ENCODE measurements at places on chromosomes 3 and 15.

- DNase-seq: no peak
Observed at GRCh38 chr15:99440551-99441443, 125.0 kb upstream of the MEF2A start.

DNA sequence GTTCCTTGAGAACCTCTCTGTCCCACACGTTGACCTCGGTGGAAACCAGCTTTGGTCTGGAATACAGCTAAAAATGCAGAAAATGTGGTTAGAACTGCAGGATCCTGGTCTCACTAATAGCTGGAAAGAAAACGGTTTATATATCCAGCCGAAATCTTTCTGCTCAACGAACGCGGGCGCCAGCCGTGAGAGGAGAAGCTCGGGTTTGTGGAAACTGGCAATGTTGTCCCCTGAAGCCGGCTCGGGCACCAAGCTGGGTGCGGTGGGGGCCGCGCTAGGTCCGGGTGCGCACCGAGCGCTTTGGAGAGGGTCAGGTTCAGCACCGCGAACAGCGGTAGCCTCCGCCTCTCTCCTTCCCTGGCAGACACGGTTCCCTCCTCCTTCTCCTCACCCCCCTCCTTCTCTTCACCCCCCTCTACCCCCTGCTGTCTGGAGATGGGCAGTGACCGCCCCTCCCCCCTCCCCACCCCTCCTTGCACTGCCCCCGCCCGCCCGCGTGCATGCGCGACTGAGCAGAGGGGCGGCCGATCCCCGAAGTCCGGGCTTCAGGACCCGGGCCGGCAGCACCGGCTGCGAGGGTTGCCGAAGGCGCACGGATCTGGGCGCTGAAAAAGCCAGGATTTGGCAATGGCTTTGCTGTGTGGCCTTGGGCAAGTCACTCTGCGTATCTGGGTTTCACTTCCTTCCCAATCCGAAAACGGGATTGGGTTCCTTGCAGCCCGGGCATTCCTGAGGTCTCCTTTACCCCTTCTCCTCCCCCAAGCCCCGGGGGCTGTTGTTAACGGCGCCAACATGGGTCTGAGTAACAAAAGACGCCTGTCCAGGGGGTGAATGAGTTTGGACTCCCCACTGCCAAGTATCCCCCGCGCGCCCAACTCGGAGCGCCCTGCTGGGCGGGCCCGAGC lies at the start of gene SKOR1:
Gene SKOR1, plus strand, starts transcription at position 534 of the 905 bp plus-strand sequence. Its CDS starts 94 bp downstream, at position 628.
- DNase-seq: no peak

DNA sequence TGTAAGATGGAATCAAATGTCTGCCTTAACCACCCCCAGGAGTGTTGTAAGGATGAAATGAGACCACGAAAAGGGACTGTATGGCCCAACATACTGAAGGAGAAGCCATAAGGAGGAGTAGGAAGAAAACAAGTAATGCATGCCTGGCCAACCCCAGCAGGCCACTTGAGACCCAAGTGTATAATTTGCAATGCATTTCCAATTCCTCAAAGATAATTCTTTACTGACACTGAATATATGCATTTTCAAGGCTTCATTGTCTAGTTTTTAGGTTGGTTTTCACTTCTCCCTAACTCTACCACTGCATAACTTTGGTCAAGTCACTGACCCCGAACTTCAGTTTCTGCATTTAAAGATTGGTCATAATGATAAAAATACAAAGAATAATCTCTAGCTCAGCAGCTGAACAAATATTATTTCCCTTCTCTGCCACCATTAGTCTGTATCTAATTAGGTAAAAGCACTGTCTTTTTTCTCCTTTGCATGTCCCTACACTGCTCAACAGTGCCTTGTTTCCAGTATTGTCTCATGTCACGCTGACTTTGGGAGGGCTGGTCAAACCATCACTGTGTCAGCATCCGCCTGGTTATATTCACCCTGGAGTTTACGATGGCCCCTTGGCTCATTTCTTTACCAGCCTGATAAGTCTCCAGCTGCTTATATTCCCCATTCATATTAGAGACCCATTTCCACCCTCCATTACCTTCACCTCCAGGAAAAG lies 378.6 kb downstream of the NTRK3 start:
- DNase-seq: no peak

GRCh38 chr15:65927545-65927944 lies 58.3 kb downstream of the RAB11A start:
- no peak for DNase-seq

- DNase-seq: no peak
Observed at GRCh38 chr15:78999636-79000035, 54.8 kb upstream of the CTSH start.
